MCF 10A (cell line): ENCODE measurements at places on chromosomes 12 and 14.

GRCh38 chr12:84772281-84772680 lies 140.3 kb downstream of the SLC6A15 start:
- no peak for DNase-seq

GRCh38 chr12:97568336-97569180 lies 106.0 kb downstream of the RMST start:
- peak; percentile 64 for DNase-seq

DNA sequence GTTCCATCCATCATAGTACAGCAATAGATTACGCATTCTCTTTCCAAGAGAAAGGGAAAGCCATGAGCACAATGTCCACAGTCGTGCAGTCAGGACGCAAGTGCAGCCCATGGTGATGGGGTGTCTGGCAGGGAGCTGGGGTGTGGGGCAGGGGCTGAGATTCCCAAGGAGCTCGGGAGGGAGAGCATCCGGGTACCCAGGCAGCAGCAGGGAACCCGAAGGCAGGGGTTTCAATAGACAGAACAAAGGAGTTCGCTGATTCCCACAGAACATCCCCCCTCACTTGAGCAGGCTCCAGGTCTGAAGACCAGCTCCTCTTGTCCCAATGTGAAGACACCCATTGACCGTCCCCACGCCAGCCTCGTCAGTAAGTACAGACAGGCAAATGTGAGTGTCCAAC lies 13.5 kb downstream of the ANHX start:
- DNase-seq: no peak

DNA sequence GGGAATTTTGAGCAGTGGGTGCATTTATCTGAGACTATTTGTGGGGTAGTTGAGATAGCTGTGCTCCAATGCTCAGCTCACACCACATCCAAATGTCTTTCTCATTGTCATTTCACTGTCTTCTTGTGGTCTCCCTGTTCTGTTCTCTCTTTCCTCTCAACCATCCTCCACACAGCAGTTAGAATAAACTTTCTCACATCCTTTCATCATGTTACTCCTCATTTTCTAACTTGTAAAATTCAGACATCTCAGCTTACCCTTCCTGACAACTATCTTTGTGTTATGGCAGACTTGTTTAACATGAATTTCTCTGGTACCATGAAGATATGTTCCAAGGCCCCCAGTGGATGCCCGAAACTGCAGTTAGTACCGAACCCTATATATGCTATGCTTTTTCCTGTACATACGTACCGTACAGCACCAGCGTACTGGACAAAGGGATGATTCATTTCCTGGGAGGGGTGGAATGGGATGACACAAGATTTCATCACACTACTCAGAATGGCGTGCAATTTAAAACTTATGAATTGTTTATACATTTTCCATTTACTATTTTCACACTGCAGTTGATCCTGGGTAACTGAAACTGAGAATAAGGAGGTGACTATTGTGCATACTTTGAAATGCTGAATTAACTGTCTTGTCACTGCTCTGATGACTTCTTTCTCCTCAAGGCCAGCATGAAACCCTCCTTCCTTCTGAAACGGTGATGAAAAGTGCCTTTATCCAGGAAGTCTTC lies 177.1 kb upstream of the SLC38A2 start:
- DNase-seq: peak; percentile 93

GRCh38 chr12:110065540-110065939 lies 17.2 kb upstream of the C12orf76 start:
- no peak for DNase-seq

DNA sequence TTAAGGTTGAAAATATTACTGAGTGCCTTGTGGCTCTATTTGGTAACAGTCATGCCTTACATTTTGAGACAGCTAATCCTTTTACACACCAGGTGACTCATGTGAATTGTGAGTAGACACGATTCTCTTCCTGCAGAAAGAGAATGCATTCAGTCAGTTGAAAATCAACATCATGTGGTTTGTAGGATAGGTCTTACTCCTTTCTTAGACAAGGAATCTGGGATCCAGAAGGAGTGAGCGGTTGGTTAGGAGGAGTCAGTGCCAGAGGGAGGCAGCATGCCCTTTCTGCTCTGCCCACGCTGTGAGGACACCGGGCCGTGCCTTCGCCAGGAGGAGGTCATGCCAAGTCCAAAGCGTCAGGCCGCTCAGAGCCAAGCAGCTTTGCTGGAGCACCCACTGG lies 47.6 kb downstream of the TRAF3 start:
- peak; percentile 78 for DNase-seq

DNA sequence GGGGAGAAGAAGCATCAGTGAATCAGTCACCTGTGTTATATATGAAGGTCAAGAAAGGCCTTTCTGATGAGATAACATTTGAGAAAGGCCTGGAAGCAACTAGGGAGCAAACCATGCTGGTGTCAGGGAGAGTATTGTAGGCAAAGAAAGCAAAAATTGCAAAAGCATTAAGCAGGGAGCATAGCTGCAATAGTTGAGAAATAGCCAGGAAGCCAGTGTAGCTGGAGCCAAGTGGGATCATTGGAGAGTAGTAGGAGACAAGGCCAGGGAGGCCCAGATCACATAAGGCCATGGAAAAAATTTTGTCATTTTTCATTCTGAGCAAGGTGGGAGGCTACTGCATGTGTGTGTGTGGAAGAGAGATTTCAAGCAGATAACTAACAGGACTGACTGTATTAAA lies 18.8 kb upstream of the MAGOHB start:
- no peak for DNase-seq
